NCI-H345 (cell line): ENCODE measurements at places on chromosomes 5 and 9.

DNA sequence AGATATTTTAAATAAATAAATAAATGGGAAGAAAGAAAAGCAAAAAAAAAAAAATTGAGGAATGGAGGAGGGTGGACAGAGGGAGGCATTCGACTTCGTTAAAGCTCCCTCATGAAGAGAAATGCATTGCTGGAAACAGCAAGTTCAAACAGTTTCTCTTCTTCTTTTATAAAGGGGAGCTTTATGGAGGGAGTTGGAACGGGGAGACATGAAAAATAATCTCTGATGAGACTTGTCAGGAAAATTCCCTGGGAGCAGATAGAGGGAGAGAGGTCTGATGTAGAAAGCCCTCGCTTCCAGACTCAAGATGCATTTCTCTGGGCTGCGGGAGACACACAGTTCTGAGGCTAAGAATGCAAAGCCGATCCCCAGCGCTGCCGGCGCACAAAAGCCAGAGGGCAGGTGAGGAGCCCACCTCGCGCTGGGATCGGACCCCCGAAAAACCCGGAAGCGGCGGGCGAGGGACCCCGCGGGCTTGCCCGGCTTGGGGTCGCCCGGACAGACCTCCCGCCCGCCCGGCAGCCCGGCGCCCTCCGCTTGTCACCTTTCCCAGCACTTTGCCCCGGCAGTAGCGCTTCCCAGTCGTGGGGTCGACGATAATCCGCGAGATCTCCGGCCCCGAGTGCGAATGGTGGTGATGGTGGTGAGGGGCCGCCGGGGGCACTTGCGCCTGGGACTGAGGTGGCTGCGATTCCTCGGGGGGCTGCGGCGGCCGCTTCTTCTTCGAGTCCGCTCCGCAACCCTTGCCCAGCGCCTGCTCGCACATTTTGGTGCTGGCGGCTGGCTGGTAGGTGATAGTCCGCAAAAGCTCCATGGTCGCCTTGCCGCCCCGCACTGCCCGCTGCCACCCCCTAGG, 512 bp downstream of the PLK2 start:
- peak; percentile 32 for DNase-seq

- DNase-seq: no peak
Measured at GRCh38 chr5:83517072-83517687, 45.6 kb downstream of the VCAN start.

GRCh38 chr9:99579964-99580363, 241.7 kb upstream of the NR4A3 start:
- DNase-seq: no peak

GRCh38 chr5:51517838-51518237, 134.6 kb downstream of the ISL1 start:
- no peak for DNase-seq

DNA sequence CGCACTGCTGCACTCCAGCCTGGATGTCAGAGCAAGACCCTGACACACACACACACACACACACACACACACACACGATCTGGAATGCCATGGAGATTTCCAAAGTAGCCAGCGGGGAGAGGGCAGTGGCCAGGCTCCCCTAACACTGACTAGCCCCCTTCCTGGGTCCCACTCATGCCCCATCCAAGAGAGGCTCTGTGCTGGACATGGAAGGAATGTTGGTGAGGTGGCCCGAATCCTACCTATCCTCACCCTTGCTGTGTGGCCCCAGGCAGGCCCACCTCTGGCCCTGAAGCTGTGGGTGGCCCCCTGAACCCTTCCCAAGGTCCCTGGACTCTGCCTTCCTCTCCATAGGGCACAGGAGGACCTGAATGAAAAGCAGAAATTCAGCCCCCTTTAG, 7.3 kb downstream of the BRD3 start:
- DNase-seq: no peak

DNA sequence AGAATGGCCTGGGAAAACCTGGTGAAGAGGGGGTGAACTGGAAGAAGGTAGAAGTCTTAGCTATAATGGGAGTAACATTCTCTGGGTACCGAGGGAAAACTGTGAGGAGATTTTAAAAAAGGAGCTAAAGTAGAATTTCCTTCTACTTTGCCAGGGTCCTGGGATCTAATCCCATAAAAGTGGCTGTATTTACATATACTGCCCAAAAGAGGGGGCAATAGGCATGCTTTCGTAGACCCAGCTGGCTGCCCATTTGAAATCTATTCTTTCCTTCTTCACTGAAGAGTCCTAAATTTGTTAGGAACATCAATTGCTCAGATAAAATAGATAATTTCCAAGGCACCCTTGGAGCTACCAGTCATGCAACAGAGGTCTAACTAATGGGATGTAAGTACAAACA, 159.2 kb downstream of the CDC42SE2 start:
- peak; percentile 2 for DNase-seq

DNA sequence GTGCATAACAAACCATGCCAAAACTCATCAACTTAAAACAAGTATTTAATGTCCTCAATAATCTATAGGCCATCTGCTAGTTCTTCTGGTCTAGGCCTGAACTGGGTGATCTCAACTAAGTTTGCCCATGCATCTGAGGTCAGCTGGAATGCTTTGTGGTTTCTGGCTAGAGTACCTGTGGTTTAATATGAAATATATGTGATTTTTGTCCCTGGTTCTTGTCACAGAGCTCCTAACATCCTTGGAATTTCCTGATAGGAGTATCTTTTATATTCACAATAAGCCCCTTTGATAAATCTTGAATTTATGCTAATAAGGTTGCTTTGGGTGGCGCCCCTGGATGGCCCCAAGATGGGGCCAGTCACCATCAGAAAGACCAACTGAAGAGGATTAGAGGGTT, 535.9 kb downstream of the DNAH5 start:
- no peak for DNase-seq

- DNase-seq: no peak
Measured at GRCh38 chr9:69719983-69720382, 39.8 kb downstream of the PTAR1 start.

DNA sequence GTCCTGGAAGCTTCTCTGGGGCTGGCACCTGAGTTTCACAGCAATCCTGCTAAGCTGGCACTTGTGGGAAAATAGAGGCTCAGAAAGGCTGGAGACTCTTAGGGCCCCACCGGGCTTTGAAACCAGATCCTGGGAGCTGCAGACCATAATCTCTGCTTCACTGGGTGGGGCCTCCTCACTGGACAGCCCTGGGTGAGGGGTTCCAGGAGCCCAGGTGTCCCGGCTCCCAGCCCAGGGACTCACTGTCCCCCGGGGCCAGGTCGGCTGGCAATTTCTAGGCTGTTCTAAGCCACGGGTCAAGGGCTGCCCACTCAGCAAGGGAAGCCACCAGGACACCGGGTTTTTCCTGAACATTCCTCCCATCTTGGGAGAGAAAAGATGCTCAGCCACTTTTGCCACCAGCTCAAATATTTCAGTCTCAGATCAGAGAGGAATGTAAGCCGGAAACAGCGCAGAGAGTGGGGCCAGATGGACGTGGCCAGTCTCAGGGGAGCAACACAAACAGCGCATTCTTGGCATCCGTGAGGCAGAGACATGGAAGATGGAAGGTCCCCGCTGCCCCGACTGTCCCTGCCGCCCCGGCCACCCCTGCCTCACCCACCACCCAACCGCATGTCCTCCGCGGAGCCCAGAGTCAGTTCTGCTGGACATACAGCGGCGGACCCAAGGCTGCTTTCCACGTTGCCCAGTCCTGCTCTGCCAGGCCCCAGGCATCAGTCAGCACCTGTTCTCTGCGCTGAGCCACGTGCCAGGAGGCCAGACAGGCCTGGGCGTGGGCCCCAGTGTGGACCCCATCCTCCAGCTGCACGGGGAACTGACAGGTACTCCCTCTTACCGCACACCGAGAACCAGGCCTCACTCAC, 72.6 kb downstream of the VAV2 start:
- no peak for DNase-seq

GRCh38 chr5:159700016-159700415, 216.3 kb upstream of the ADRA1B start:
- no peak for DNase-seq

GRCh38 chr9:88947581-88948573, 43.4 kb upstream of the S1PR3 start:
- no peak for DNase-seq

- DNase-seq: no peak
Measured at GRCh38 chr5:156230887-156231286, 96.1 kb upstream of the SGCD start.

DNA sequence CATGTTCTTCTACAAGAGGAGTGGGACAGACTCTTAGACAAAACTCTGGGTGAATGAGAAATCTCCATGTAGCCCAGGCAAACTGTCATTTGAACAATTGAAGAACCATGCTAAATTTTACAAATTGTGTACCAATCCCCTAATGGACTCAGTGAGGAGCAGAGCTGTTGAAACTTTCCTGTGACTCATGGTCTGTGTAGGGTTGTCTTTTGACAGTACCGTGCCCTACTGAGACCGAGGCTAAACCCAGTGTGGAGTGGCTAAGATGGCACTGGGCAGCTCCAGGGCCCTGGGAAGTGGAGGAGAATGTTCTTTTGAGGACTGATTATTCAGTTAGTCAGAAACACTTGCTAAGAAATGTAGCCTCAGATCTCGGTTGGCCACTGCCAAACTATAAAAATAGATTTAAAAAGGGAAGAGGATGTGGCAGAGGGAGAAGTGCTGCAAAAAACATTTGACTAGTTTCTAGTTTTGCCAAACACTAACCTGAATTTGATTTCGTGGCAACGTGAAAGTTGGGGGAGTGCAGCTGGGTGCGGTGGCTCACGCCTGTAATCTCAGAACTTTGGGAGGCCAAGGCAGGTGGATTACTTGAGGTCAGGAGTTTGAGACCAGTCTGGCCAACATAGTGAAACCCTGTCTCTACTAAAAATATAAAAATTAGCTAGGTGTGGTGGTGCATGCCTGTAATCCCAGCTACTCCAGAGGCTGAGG, 24.7 kb downstream of the POU4F3 start:
- no peak for DNase-seq

DNA sequence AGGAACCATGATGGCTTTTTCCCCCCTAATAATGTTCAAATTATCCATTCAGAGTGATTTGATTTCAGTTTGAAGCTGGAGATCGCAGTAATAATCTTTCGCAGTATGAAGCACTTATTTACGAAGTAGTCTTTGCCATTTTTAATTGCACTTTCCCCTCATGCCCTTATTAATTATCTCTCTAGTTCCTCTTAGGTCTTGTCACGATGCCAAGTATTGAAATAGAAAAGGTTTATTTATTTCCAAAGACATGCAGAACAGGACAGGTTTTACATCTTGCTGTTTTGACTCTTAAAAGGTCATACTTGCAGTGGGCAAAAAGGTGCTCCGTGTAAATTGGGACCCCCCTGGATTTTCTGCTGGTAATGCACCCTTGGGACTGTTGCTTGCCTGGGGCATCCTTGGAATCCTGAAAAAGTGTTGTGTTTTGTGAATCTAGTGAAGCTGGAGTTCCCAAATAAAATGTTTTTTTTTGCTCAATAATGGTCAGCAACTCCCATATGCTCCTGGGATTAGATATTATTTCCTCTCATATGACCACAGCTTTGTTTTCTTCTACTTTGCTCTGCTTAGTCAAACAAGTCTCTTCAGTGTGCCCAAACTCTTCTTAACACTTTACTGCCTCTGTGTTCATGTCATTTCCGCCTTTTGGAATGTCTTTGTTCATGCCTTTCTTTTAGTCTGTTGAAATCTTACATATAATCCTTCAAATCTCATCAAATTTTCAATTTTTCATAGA, 278.3 kb downstream of the TMEM38B start:
- no peak for DNase-seq

DNA sequence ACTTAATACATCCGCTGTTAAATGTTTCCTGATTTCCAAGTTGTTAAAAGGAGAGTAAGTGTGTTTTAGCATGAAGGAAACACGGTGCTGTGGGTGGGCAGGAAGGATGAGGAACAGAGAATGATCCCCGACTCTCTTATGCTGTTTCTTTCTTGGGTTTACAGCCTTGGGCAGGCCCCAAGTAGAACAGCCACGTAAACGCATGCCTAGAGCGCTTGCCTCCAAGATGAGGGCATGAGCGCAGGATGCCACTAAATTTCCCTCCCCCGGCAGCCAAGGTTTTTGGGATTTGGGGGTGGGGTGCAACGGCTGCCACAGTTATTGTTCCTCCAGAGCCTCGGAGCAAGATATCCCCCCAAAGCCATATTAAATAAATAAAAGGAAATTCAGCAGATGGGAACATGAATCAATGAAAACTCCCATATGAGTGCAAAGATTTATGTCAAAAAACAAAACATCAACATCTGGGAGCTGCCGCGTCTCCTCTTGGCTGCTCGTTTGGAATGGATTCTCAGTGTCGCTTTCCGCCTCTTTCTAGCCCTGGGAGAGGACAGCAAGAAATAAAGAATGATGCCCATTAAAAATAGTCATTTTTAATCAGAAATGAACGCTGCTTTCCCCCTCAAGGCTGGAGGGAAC, 10.0 kb upstream of the DELE1 start:
- DNase-seq: no peak

DNA sequence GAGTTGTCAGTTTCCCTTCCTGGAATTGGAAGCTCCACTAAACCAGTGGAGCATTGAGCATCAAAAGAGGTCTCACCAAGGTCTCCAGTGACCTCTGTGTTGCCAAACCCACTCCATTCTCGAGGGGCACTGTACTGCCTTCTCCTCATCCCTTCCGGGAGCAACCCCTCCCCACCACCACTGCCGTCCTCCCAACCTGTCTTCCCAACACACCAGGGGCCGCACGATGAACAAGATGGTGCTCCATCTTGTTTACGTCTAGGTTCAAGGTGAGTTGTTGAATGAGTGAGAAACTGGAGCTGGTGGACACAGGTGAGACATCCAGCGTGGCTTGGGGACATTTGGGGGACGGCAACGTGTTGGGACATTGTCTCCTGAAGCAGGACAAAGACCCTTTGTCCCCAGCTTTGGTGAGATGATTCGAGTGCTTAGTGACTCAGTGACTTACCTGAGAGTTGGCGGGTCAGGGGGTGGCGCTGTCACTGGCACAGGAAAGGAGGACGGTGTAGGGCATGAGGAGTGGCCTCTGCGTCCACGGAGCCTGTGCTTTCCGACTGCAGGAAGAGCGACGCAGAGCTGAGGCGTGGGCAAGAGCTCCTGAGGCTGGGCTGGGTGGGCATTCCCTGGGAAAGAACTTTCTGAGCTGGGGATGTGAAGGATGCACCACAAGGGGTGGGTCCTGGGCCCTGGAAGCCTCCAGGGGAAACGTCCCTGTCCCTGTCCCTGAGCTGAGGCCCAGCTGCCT, 44.8 kb upstream of the RNU6ATAC start:
- no peak for DNase-seq

- no peak for DNase-seq
Measured at GRCh38 chr9:119298076-119298853, 71.0 kb downstream of the BRINP1 start.

DNA sequence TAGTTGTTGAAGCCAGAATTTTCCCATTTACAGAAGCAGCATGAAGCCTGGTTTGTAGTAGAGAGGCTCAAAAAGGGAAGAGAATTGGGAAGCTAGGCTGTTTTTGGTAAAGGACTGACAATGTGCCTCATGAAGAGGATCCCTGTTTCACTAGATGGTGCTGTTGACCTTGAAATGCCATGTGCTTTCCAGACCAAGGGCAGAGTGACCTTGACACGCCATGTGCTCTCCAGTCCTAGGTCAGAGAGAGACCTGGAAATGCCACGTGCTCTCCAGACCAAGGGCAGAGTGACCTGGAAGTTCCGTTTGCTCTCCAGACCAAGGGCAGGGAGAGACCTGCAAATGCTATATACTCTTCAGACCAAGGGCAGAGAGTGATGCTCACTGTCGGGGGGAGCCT, 32.0 kb downstream of the UNC13B start:
- no peak for DNase-seq
